ENCODE measurements at places on chromosomes 6 and 20.

DNA sequence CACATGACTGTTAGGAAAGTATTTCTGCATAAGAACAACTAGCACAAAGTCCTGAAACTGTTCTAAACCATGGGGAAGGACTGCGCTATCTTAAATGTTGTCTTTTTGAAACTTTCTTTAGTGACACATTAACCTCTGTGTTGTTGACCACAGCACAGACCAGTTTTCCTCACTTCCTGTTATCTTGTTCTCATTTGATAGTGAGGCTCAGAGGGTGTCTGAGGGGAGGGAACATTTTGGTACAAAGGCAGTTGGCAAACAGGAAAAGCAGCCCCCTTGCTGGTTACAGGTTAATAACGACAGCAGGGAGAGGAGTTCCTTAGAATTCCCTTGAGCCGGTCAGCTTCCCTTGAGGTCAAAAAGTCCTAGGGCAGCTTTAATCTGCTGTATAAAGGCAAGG lies 143.5 kb upstream of the BMP2 start:
- DNase-seq, result no peak

DNA sequence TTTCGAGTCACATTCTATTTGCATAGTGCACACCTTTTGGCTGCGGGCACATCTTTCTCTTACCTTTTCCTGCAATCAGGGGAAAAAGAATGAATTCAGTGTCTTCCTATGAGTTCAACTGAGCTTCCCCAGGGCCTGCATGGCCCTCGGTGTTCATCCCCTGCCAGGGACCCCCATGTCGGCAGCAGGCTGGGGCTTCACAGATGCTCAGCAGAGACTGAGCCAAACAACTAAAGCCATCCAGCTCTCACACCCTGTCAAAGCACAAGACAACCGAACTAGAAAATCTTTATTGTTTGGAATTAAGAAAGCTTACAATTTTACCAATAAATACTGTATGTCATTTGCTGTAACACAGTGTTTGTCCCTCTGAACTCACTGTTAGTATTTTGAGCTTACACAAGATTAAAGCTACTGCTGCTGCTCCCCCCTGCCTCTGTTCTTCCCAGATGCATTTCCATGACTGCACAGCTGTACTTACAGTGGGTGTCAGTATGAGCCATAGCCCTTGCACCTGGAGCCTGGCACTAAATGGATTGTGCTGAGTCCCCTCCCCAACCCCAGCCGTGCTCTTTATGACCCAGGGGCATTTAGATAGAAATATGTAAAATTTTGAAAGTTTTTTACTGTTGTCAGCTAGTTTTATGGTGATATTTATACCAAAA lies 205.8 kb downstream of the TMEM242 start:
- no peak for DNase-seq

DNA sequence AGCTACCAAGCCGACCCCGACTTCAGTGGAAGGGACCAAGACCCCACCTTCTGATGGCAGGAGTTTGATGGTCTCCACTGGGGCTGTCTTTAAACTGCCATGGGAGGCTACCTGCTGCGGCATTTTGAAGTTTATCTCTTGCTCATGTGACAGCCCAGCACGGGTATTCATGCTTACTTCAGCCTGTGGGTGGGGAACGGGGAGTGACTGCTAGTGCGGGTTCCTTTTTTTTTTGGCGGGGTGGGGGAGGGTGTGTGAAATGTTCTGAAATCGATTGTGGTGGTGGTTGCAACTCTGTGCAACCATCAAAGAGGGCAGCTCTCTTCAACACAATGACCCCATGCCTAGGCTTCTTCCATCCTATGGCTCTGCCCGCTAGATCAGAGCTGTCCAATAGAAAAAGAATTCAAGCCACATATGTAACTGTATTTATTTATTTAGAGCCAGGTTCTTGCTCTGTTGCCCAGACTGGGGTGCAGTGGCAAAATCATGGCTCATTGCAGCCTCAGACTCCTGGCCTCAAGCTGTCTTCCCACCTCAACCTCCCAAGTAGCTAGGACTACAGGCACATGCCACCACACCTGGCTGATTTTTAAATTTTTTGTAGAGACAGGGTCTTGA lies 53.7 kb downstream of the PPP1R16B start:
- DNase-seq, result peak; percentile 41

DNA sequence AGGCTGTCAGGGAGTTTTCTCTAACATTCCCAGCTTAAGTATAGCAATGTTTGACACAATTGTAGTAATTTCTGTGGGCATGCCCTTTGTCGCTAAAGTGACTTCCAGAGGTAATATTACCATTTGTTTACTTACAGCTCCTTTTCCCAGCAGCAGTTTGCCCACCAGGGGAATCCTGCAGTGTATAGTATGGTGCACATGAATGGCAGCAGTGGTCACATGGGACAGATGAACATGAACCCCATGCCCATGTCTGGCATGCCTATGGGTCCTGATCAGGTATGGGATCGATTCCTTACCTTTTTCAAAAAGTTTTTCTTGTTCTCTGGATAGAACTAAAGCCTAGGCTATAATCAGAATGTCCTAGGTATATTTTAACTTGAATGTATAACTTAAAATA lies 132.5 kb downstream of the SULF2 start:
- no peak for DNase-seq

GRCh38 chr6:135231469-135231844 lies 50.3 kb downstream of the MYB start:
- no peak for DNase-seq

GRCh38 chr20:19915111-19915798 lies 101.9 kb upstream of the NAA20 start:
- no peak for DNase-seq

DNA sequence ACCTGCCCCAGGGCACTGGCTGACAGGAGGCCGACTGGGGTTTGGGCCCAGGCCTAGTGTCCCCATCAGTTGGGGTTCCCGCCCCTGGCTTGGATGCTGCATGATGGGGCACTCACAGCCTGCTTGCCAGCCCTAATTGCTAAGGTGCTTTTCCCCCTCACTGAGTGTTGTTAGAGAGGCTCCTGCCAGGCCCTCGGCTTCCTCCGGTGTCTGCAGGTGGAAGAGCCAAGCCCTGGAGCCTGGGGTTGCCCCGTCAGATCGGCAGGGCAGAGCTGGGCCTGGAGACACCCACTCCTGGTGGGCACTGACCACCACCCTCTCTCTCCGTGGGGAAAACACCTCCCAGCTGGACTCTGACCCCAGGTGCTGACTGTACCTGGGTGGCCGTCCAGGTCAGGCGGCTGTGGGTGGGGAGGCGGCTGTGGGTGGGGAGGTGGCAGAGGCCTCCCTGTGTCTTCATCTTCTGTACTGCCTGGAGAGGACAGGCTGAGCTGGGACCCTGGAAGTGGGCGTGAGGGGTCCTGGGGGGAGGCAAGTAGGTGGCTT lies 6.0 kb upstream of the CABLES2 start:
- no peak for DNase-seq

GRCh38 chr6:161462148-161462547 lies 188.3 kb upstream of the AGPAT4 start:
- DNase-seq, result no peak

DNA sequence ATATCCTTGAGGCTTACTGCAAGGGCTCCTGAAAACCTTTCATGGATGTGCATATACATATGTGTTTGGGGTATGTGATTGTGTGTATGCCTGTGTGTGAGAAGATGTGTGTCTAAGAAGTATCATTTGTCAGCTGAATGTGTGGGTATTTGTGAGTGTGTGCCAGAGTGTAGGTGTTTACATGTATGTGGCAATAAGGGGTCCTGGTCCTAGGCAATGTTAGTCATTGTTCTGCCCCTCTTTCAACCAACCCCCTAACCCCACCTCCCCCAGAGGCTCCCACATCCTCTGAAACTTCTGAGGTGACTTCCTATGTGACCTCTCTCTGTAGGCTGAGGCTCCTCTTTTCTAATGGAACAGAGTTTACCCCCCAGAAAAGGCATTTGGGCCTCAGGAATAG lies 186.4 kb downstream of the LRFN2 start:
- DNase-seq, result no peak

GRCh38 chr20:6420336-6420735 lies 297.5 kb upstream of the FERMT1 start:
- no peak for DNase-seq

DNA sequence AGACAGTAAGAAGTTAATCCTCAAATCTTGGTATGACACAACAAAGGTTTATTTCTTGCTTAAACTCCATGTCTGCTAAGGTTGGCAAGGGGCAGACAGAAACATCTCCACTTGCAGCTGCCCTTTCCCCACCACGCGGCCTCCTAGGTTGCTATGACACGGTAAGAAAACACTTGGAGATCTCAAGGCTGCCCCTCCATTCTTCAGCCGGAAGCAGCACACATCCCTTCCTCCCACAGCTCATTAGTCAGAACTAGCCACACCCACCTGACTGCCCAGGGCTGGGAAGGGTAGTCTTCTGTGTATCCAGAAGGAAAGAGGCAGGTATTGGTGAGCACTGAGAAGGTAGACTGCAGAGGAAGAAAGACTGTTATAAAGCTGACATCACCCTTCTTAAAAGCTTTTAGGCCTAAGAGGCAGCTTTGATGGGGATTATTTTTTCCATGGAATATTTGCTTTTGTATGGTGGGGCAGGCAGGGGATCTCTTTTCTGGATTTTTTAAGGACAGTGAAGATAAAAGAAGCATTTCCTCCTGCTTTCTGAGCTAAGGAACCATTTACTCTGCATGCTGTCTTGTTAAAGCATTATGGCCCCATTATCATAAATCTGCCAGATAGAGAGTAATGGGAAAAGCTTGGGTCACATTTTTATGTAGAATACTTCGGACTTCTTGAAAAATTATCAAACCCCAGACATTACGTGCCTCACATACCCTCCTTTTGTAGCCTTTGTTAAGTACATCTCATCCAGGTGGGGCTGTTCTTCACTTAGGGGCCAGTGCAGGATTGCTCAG lies 41.6 kb downstream of the MRAP2 start:
- no peak for DNase-seq

- no peak for DNase-seq
Measured at GRCh38 chr6:169869301-169869700, 117.9 kb downstream of the ERMARD start.

- DNase-seq, result no peak
Measured at GRCh38 chr6:109483735-109484057, 677 bp upstream of the ZBTB24 start.

DNA sequence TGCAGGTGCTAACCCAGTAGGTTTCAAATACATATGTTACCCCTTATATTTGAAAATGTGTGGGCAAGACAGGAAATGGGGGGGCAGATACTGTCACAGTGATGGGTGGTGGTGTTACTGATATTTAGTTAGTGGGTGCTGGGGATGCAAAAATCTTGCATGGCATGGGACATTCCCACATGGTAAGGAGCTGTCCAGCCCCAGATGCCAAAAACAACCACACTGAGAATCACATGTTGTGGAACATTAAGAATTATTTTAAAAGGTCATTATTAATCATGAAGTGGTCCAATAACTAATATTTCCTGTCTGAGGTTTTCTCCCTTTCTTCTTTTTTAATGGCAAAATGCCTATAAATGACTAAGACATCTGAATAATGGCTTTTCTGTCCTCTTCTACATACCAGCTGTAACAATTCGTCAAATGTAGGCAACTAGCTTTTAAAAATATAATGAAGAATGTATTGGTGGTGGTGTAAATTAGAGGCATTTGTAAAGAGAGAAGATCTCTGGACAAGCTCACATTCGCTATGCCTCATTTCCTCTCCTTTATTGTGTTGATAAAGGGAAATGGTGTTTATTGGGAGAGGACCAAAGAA lies 57.3 kb upstream of the SLC35B3 start:
- DNase-seq, result no peak

DNA sequence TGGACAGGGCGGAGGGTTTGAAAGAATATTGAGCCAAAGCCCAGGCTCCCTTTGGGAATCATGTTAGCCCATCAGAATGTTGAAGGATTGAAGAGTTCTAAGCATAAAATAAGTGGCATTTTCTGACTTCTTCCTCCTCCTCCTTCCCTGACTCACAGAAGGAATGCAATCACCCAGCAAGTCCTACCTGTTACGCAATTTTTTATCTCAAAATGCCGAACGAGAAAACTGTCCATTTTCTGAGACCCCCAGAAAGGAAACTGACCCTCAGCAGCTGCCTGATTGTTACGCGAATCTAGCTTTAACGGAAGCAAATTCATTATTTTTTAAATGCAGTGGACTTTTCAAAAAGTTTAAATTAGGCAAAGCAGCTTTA lies 4.7 kb upstream of the DNAJC5 start:
- no peak for DNase-seq

GRCh38 chr20:1623501-1624205 lies 3.8 kb upstream of the SIRPB1 start:
- DNase-seq, result no peak

DNA sequence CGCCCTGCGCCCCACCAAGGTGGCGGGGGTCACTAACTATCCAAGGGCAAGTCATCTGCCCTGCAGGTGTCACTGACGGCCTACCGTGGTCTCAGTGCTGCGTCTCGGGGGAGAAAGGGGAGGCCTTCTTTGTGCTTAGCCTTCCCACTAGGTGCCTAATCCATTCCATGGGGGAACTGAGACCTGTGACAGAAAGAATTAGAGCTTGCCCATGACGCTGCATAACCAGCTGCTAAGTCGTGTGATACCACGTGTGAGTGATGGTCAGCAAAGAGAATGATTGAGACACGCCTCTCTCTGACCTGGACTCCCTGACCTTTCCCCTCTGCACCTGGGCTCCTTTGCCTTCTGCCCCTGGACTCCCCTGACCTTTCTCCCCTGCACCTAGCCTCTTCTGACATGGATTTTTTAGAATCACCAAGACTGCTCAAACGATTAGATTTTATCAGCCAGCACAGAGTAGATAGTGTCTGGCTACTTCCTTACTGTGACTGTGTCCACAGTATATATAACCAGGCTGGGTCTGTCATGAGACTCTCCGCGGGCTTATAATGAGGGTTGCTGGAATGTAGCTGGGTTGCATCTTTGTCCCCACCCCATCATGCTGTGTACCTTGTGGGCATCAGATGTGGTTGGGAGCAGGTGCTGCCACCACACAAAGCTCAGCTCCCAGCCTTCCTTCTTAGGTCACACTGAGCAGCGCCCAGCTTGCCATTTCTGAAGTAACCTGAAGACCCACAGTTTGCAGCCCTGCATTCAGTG lies 140.6 kb downstream of the TMEM242 start:
- DNase-seq, result no peak

DNA sequence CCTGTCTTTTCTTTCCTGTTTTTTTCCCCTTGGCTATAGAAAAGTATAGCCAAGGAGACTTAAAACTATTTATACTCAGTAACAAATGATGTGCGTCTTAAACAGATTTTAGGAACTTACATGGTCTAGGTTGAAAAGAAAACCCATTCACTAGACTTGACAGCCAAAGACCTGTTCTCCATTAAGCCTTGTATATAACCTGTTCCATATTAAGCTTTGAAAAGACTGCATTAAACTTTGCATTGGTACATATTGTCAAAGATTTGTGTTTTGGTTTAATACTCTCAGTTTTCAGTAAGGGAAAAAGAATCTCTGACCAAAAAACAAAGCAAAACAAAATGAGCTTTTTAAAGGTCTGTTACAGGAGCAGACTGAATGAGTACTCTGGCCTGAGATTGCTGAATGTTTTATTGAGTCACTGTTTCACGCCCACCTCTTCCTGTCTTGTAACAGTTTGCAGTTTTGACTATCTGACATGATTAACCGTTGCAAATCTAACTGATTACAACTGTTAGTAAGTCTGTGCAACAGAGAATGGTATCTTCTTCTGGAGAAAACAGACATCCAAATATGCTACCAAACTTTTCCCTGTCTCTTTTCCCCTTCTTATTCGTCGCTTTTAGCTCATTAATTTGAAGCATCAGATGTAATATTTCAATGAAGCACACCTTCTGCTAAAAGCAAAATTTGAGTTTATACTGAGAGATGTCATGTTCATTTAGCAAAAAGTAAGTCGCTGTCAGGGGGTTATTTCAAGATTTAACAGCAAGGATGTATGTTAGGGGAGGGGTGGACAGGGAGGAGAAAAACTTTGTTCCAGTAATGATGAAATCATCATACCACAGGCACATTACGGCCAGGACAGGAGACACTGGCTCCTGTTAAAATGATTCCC lies 59.1 kb upstream of the SUPT3H start:
- no peak for DNase-seq

All from T-helper 2 cell (primary cell).